ENCODE measurements at places on chromosomes 1 and 21.

- DNase-seq, result no peak
These were observed 22.5 kb upstream of the FRRS1 start for GRCh38 chr1:99788896-99789295.

DNA sequence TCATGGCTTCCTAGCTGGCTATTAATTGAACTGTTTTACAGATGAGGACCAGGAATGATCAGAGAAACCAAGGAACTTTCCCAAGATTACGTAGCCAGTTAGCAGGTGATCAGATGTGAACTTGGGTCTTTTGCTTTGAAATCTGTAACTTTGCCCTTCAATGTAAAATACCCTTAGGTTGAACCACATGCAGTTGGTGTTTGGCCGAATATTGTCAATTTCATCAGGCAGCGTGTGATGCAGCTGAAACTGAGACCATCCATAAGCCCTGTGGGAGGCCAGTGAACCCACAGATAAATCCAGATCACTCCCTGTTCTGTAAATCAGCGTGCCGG lies 150.8 kb downstream of the ETS2 start:
- no peak for DNase-seq

DNA sequence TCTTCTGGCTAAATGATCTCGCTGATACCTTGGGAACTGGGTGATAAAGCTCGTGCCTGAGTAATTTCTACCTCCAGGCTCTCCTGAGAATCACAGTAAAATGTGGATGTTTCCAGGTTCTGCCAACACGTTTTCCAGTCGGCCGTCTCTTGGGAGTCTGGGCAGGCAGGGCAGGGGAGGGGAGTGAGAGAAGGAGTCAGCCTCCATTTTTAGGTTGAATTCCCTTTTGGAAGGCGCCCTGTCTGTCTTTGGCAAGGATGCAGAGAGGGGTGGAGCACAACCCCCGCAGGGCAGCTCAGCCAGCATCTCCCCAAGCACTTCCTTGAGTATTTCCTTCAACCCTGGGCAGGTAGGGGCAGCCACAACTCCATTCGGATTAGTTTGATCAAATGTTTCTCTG lies 15.5 kb upstream of the ACTRT2 start:
- no peak for DNase-seq

- DNase-seq, result no peak
These were observed 22.1 kb downstream of the MATN1 start for GRCh38 chr1:30701258-30701633.

GRCh38 chr1:58251430-58252073 lies 295.0 kb downstream of the OMA1 start:
- DNase-seq, result no peak

DNA sequence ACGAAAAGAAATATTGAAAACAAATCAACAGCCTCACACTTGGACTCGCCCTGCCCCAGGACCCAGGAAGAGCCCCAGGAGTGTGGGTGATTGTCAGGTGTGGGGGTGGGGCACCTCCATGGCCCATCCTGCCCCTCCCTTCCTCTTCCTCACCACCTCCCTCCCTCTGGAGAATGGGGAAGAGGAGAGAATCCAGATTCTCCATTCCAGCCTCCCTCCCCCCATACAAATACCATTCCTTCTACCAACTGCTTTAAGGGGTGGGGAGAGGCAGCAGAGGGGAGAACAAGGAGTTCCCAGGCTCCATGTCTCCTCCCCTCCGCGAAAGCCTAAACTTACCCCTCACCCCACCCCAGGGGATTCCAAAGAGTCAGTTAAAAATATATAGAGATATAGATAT lies 36.7 kb downstream of the MEF2D start:
- no peak for DNase-seq

DNA sequence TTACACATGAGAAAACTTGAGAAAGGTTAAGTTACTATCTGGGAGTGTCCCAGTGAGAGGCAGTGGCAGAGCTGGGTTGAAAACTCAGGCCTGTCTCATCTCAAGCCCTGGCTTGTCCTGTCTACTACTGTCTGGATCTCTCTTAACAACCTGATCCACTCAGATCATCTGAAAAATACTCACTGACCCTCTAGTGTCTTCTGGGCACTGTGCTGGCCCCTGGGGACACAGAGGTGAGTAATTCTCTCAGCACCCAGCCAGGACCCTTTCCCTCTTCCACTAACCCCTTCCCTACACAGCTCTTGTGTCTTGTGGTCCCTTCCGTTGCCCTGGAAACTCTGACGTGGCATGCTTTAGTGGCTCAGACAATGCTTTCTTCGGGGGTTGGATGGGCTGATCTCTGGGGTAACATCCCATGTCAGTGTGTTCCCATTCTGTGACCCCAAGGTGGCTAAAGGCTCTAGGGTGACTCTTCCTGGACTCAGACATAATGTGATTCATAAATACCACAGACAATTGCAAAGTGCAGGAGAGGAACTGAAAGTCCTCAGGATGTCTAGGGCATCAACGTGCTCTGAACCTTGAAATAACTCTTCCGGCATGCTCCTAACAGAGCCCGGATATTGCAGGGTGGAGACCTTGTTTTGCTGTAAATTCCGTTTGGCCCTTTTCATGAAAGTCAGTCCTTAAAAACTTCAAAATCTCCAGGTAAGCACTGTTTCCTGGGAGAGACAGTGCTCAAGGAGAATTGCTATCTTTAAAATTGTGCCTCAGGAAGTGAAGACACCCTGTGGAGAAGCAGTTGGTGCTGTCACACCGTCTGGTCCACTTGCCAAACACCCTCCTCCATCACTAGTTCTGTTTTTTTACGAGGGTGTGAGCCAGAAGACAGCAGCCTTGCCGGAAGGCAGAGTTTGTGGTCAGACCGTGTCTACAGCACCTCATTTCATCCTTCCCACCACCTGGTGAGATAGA lies 4.0 kb downstream of the SHISAL2A start:
- no peak for DNase-seq

DNA sequence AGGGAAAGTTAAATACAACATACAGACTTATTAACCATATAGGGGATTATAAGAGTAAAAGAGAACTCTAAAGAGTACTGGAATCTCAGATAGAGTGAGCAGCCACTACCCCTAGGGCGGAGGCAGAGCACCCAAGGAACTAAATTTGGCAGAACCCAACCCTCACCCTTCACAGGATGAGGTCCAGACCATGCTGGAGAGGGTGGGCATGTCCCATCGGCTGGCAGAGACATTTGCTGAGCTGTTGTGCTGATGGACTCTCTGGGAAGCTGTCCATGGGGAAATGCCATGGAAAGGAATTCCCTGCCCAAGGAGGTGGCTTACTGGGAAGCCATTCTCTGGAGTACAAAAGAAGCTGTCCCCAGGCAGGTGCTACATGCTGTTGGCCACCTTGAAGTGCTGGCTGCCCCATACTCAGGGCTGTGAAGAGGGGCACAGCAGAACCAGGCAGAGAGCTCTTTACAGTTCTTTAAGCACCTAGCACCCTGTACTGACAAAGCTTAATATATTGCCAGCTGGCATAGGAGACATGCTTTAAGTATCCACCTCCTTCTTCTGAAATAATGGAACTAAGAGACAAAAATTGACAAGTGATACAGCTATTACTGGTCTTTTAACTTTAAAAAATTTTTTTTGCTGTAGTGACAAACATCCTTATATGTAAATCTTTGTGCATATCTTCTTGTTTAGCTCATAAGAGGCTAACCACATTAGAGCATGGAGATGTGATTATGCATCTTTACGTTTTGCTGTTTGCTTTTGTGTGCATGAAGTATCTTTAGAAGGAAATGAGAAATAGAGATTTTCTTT lies 29.6 kb downstream of the TSNAX start:
- DNase-seq, result no peak

- no peak for DNase-seq
These were observed 8.7 kb downstream of the KIF21B start for GRCh38 chr1:201014816-201015200.

- DNase-seq, result peak; percentile 28
These were observed 22.5 kb downstream of the NTMT2 start for GRCh38 chr1:170168265-170168664.

DNA sequence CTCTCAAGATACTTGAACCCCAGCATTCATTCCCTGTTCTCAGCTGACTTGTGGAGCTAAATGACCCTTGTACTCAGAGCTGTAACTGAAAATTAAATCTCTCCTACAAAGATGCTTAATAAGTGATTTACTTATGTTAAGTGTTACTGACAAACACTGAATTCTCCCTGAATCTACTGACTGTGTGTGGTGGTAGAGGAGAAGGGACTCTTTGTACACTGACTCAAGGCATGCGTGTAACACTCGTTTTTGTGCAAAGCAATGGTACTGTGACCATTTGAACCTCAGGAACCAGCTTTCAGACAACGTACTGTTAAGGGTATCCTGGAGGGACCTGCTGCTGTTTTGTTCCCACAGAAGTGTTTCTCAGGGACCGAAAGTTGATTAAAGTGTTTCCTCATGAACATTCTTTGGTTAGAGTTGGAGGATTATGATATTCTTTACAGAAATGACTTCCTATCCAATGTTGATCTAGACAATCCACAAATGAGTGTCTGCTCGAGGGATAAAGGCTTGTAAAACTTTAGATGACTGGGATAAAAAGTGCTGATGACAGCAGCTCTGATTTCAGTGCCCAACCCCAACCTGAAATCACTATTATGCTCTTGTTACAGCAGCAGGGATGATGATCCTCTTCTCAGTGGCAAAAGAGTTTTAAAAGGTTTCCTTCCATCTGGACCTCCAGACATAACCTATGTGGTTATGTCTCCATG lies 12.8 kb downstream of the RGL1 start:
- DNase-seq, result no peak

GRCh38 chr1:93111561-93111960 lies 32.5 kb downstream of the MTF2 start:
- no peak for DNase-seq

- no peak for DNase-seq
These were observed 35.5 kb downstream of the KCNK2 start for GRCh38 chr1:215118081-215118480.

DNA sequence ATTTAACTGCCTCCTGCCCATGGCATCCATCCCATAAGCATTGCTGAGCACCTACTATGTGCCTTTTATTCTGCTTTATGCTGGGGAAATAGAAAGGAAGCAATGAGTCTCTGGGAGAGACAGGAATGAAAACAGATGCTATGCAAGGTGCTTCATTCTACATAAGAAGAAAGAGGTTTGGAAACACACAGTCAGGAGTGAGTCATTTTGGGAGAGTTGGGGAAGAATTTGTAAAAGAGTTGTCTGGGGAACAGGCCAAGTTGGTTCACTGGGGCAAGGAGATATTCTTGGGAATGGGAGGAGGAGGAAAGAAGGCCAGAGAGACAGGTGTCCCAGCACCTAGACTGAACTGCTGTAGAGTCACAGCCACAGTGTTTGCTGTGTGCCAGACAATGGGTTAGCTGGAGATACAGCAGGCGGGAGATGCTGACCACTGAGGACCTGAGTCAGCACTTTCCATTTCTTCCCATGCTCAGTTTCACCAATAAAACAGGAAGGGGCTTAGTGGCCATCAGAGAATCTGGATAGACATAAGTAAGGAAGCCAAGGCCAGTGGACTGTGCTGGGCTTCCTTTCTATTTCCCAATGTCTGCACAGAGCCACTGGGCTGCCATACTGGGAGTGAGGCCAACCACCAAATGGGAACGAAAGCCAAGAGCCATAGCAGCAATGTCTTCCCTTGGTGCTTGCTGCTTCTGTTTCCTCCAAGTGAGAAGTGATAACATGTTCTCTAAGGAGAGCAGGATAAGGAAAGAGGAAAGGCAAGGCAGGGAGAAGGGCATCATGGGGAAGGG lies 187.7 kb upstream of the USP24 start:
- no peak for DNase-seq

GRCh38 chr21:43973634-43973955 lies 38.5 kb upstream of the TRAPPC10 start:
- DNase-seq, result no peak

GRCh38 chr1:23617084-23617521 lies 57.8 kb upstream of the ID3 start:
- no peak for DNase-seq

DNA sequence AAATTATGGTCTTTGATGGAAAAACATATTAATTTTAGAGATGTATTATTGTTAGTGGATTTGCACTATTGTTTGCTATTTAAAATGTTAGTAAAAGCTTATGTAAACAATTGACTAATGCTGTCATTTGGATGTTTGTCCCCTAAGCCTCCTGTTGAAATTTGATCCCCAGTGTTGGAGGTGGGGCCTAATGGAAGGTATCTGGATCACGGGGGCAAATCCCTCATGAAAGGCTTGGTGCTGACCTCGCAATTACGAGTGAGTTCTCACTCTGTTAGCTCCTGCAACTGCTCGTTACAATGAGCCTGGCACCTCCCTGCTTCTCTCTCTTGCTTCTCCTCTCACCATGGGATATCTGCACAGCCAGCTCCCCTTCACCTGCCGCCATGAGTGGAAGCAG lies 14.3 kb downstream of the TMEM35B start:
- no peak for DNase-seq

- no peak for DNase-seq
These were observed 102.8 kb downstream of the DNM3 start for GRCh38 chr1:171943973-171944561.

DNA sequence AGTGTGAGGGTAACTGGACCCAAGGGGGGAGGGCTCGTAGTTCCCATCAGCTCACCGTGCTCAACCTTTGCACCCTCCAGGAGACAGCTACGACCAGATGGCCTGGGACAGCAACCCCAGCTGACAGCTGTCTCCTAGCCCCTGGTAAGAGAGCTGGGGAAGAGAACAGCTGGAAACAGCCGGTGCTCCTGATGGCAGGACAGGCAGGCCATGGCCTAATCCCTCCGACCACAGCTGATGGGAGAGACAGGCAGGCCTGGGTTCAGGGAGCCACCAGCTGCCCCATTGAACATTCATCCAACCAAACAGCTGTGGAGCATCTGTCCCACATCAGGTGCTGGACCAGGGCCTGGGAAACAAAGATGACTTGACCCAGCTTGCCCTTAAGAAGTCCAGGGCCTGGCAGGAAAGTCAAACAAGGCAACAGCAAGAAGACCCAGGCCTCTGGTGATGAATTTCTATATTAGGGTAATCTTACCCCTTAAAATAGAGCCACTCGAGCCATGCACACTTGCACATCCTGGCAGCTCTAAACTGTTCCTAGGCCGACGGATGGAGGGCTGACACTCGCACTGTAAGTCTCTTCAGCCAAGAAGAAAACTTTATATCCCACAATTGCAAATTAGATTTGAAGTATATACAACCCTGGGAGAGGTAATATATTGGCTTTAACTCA lies 12.2 kb downstream of the OLFML2B start:
- DNase-seq, result no peak

GRCh38 chr1:201625226-201625761 lies 86.4 kb downstream of the NAV1 start:
- DNase-seq, result no peak

DNA sequence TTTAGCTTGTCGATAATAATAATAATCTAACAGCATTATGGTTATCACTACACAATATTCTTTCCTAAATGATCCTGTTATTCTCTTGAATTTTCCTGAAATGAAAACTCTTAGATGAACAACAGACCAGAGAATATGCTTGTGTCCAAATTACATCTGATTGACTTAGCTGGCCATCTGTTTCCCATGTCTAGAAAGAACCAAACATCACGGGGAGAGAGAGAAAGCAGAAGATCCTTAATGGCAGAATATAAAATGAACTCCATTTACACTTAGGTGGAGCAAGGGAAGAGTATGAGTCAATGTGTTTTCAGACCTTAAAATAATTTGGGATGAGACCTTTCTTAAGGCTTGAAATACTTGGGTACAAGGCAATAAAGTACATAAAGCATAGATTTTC lies 162.2 kb downstream of the DSCAM start:
- DNase-seq, result no peak
